ENCODE measurements at places on chromosomes 16 and 17.

- peak; percentile 84 for DNase-seq
Measured at GRCh38 chr17:17139972-17140589, 66.1 kb downstream of the PLD6 start.

DNA sequence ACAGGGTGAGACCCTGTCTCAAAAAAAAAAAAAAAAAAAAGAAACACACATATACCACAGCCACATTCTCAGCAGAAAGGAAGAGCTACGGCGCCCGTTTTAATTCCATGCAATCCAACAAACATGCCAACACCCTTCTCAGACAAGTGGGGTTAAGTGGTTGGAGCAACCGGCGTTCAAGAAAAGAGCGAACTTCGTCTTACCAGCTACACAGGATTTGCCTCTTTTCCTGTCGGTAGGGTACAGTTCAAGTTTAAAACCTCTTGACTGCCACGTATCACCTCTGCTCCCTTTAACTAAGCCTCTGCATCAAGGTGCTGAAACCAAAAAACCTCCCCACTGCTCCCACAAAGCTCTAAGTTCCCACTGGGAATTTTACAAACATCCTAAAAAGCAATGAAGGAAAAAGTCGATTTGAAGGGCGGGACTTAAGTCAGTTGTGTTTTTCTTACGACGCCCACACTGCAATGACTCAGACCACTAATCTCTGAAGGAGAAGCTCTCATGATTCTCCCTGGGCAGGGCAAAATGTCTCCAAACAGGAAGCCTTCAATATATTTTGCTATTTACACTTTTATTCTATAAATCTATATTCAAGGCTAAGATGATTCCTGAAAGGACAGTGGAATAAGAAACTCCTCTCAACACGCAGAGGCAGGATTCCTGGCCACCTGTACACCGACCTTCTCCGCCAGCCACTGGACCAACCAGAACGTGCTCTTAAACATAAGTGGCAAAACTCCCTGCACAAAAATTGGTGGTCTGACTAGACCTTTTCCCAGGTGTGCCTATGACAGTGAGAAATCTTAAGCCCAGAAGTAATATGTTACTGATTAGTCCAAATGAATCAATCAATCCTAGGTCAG is 18.8 kb downstream of the SRP68 start:
- DNase-seq: no peak

DNA sequence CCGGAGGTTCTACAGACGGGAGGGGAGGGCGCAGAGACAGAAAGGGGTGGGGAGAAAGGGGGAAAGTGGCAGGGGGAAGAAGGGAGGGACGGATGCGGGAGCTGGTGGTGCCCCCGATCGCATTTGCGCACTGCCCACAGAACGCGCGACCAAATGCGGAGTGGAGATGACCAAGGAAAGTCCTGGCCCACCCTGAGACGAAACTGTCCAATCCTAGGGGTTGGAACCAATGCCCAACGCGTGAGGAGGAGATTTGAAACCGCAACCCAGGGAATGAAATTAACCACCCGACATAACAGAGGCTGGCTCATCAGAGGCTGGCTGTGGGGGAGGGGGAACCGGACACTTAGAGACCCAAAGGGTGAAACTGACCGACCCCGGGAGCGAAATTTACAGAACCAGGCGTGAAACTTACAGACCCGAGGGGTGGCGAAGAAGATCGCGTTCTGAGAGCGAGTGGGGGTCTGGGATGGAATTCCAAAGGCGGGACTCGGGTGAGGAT is 1.4 kb downstream of the HES7 start:
- peak; percentile 64 for DNase-seq

GRCh38 chr17:79942011-79942405 is 93.7 kb downstream of the TBC1D16 start:
- peak; percentile 45 for DNase-seq

DNA sequence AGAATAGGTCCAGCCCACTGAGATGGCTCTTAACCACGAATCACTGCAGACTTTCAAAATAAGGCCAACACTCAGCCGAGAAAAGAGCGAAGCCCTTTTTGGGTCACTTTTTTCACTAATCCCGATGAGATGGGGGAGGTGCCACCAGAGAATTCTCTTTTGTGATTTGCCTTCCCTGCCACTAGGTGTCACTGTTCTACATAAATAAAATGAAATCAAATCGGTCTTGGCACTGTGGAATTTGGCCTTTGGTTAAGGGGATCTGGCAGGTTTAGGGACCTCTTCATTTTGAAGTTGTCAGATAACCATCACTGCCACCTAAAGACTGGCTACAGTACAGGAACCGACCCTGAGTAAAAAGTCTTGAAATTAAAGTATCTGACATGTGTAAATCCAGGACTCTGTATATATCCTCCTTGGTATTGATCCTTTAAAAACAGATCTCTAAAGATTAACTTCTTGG is 147.0 kb downstream of the HS3ST4 start:
- peak; percentile 55 for DNase-seq

DNA sequence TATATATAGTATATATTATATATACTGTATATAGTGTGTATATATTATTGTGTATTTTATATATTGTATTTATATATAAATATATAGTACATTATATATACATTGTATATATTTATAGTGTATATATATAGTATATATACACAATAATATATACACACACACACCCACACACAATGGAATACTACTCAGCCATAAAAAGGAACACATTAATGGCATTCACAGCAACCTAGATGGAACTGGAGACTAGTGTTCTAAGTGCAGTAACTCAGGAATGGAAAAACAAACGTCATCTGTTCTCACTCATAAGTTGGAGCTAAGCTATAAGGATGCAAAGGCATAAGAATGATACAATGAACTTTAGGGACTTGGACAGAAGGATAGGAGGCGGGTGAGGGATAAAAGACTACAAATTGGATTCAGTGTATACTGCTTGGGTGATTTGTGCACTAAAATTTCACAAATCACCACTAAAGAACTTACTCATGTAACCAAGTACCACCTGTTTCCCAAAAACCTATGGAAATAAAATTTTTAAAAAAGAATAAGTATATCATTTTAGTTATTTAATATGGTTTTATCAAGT is 201.9 kb upstream of the CDH11 start:
- DNase-seq: no peak

DNA sequence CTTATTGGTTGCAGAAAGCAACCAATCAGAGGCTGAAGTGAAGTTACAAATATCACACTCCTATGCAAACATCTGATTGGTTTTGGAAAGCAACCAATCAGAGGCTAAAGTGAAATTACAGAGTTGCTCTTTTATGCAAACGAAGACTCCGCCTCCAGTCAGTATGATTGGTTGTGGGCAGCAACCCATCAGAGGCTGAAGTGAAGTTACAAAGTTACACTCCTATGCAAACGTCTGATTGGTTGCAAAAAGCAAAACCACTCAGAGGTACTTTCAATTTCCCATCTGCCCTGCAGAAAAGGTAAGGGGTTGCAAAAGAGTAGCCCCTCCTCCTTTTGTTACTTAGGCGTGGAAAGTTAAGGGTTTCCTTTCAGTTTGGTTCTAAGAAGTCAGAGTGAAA is 697.3 kb downstream of the MAF start:
- DNase-seq: no peak

DNA sequence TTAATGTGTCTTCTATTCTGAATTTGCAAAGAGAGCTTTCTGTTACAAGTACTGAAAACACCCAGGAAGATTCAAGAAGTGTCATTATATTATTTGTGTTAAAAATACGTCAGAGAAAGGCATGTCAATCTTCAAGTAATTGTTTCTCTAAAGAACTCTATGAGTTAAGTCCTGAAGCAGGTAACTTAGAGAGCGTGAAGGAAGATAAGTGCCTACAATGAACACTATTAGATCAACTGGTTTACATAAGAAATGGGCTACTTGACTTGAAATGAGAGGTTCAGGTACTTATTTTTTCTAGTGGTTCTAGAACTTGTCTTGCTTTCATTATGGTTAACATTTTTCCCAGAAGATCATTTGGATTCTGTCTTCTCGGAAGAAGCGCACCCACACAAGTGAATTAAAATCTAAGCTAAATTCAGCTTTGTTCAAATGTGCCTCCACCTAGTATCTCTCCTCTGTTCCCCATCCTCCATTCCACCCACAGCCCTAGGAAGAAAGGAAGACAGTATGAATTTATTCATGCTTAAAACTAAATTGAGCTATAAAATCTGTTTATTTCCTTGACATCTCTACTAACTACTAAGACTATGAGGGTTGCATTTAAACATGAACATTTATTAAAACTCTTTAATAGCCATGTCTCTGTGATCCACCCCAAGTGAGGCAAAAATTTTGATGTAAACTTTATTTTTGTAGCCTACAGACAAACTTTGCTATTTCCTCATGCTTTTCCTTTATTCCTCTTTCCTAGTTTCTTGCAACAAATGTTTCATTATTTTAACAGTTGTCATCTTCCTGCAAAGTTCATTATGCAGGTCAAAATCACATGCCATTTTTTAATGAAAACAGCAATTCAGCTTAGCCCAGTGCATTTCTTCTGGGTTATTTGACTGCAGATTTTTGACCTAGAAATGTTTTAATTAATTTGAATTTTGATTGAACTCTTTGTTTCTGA is 206.8 kb downstream of the KCNJ2 start:
- DNase-seq: no peak

- no peak for DNase-seq
Measured at GRCh38 chr17:34714475-34715410, 135.4 kb downstream of the TMEM132E start.

GRCh38 chr17:17189559-17189958 is 16.6 kb downstream of the PLD6 start:
- no peak for DNase-seq

- DNase-seq: no peak
Measured at GRCh38 chr17:2064520-2064971, 9.6 kb downstream of the HIC1 start.

DNA sequence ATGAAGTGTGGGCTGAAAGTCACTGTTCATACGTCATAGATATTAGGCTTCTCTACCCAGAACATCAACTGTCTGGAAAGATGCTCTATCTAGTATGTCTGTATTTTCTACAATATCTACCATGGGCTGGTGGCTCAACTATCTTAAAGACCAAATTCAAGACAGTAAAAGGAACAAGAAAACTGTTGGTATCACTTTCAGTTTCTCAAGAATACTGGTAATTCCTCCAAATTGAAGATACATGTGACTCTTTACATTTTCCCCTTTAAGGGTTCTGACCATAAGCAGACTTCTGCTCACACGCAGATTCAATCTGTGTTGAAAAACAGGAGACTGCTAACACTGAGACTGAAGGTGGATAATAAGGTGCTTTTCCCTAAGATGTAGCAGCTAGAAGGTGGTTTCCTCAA is 24.2 kb downstream of the XPO6 start:
- no peak for DNase-seq

GRCh38 chr17:75571885-75572215 is 15.8 kb upstream of the MYO15B start:
- DNase-seq: no peak

DNA sequence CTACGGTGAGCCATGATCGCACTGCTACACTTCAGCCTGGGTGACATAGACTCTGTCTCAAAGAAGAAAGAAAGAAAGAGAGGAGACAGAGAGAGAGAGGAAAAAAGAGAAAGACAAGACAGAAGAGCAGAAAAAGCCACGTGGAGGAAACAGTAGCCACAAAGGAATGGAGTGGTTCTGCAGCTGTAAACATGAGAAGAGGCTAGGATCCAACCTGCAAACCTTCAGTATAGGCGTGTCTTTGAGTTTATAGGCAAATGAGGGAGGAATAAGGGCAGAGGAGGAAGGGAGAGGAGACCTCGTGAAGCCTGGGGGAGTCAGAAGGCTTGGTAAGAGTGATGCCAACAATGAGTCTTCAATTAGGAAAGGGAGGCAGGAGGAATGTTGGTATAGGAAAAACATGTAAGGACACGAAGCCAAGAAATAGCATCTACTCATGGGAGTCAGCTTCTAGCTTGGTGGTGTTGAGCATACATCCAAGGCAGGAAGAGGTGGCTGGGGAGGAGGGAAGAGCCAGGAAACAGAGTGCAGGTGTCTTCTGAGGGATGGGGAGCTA is 3.9 kb downstream of the MED9 start:
- no peak for DNase-seq

- DNase-seq: no peak
Measured at GRCh38 chr16:15648135-15648730, 1.8 kb upstream of the NDE1 start.

DNA sequence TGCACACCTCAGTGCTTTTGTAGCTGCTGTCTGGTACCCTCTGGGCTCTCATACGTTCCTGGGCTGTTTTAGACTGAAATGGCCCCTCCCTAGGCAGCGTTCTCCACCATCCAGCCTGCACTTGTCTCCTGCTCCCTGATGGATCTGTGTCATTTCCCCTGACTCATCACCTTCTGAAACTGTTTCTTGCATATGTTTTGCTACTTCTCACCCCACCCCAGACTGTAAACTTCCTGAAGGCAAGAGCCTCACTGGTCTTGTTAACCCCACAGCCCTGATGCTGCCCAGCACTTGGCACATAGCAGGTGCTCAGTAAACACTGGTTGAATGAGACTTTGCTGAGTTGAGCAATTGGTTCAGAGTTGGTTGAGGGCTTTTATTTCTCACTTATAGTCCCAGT is 78.7 kb downstream of the CRISPLD2 start:
- DNase-seq: no peak

DNA sequence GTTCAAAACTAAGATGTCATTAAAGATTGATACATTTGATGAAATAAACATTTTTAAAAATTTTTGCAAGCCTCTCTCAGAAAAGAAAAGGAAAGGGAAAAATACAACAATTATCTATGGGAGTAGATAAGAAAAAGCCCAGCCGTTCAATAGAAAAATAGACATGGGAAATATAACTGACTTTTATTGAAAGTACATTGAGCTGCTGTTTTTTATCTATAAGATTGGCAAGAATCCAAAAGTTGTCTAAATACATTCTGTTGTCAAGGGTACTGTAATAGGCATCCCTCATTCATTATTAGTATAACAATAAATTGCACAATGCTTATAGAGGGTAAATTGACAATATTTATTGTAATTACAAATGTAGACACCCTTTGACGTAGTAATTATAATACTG is 38.4 kb upstream of the IRX6 start:
- DNase-seq: no peak

GRCh38 chr17:80633994-80634566 is 89.4 kb downstream of the RPTOR start:
- DNase-seq: no peak

DNA sequence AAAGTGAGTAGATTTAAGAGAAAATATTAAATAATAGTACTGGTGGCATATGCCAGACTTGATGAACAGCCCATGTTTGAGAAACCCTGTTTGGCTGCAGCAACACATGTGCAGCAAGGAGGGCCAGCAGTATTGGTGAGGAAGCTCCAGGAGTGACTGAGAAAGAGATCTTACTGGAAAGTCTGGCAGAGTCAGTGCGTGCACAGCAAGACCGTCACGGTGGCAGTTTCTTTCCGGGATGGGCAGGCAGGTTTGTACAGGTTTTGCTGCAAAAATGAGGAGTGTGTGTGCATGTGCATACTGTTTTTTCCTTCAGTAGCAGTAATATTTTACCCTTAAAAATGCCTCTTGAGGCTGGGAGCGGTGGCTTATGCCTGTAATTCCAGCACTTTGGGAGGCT is 41.4 kb downstream of the KSR1 start:
- DNase-seq: no peak
